ENCODE measurements at places on chromosomes 2 and 18.

- DNase-seq: no peak
Observed at GRCh38 chr2:119482481-119483394, 41.5 kb downstream of the SCTR start.

DNA sequence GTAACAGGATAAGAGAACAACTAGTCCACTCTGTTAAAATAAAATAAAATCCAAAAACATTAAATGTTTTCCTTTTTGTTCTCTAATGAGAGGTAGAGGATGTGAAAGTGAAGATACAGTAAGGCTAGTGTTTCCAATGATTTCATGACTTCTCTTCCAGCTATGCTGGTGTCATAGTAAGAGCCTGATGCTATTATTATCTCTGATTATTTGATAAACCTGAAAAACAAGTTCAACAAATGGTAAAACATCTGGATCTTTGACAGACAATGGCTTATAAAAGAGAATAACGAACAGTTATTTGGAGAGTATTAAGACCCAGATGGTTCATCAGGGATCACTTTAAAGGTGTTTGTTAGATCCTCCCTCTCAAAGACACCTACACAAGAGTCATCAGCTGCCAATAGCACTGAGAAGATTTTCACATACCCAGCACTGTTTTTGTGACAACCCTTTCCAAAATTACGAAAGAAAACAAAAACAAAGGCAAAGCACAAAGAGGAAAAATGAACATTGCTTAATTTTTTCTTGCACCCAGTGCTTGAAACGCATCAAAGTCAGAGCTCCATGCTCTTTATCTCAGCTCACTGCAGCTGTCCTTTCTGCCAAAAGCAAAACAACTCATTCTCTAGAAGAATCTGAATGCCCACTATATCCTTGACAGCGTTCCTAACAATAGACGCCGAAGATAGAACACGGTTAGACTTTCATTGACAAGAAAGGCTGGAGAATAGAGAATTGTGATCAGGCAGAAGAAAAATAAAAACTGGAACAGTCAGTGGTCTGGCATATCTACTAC, 168.6 kb downstream of the SLC8A1 start:
- no peak for DNase-seq

- DNase-seq: no peak
Observed at GRCh38 chr2:33022395-33022985, 75.7 kb downstream of the LTBP1 start.

- no peak for DNase-seq
Observed at GRCh38 chr2:201579536-201579935, 63.8 kb downstream of the TMEM237 start.

DNA sequence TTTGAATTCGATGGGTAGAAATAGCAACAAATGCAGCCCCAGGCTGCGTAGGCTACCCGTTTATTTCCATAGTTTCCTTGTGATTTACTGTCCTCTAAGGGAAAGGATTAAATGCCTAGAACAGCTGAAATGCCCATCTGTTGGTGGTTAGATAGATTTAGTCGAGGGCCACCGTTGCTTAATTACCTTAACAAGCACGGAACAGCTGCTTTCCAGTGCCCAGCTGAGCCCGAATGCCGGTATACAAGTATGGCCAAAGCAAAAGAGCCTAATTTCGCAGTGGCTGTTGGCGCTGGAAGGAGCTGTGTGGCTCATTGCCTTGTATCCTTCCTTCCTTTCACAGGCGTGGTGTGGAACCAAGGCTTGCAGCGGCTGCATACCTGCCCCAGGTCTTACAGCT, 109.1 kb downstream of the CABLES1 start:
- DNase-seq: no peak

GRCh38 chr2:200054681-200055468, 99.5 kb downstream of the MAIP1 start:
- DNase-seq: peak; percentile 54

GRCh38 chr2:157291018-157291417, 33.5 kb downstream of the GALNT5 start:
- DNase-seq: no peak

- no peak for DNase-seq
Observed at GRCh38 chr2:121094845-121095244, 190.2 kb downstream of the TFCP2L1 start.

DNA sequence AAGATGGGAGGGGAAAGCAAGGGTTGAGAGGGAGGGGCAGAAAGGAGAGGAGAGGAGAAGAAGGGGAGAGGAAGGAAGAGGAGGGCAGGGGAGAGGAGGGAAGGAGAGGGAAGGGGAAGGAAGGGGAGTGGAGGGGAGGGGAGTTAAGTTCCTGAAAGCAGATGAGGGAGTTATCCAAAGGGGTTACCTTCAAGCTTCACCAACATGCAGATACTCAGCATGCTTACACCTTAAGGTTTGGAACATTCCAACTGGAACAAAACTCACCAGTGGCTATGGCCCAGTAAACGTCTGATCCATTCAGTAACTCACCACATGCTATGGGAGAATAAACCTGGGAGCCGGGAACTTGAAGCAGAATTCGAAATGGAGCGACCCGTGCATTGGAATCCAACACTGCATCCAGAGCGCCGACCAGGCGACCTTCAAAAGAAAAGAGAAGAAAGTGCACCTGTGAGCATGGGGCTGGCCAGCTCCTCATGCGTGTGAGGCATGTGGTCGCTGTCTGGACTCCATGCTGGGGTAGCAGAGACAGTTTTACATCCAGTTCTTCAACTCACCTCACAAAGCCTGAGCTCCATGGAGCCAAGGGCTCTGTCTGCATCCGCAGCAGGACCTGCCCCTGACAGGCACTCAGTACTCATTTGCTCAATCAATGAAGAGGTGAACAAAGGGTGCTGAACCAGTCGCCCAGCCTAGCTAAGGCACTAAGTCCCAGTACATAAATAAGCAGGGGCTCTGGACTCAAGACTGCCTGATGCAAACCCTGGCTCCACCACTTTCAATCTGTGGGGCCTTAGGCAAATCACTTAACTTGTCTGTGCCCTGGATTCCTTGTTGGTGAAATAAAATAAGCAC, 61.0 kb downstream of the TBC1D8 start:
- no peak for DNase-seq

GRCh38 chr18:59950215-59950944, 50.6 kb downstream of the PMAIP1 start:
- DNase-seq: no peak

DNA sequence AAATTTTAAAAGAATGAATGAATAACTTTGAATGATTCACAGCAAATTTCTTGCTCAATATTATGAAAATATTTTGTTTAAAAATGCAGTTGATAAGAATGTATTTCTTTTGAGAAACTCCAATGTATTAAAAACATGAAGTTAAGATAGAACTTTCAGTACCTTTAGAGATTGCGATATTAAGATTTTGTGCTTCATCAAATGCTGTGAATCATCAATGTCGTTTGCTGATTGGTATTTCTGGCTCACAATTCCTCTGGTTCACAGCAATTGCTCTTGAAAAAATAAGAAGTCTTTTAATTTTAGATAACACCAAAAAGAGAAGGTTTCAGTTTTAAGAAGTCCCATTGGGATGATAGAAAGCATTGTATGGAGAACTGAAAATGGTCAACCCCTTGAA, 228.7 kb downstream of the IKZF2 start:
- no peak for DNase-seq

GRCh38 chr2:226669249-226669648, 130.4 kb downstream of the IRS1 start:
- DNase-seq: no peak

GRCh38 chr2:117785740-117786139, 28.8 kb upstream of the DDX18 start:
- peak; percentile 41 for DNase-seq

- DNase-seq: no peak
Observed at GRCh38 chr18:80009661-80010550, 21.5 kb upstream of the TXNL4A start.

DNA sequence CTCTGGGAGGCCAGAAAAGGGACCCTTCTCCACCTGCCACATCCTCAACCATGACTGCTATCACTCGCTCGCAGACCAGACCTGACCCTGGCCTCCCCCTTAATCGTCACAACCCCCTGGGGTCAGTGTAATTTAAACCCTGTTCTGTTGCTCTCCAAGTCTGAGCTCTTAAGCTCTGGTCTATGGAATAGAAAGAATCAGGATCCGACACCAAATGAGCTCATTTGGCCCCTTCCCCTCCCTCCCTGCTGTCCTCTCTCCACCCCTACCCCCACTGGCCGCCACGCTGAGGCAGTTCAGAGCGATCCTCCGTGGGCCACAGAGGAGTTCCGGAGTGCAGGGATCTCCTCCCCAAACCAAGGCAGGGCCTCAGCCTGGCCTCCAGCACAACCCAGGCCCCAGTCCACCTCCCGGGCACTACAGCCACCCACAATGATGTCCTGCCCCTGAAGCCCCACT, 5.3 kb downstream of the DNMT3A start:
- no peak for DNase-seq

GRCh38 chr2:169822036-169822435, 2.7 kb downstream of the METTL5 start:
- no peak for DNase-seq

DNA sequence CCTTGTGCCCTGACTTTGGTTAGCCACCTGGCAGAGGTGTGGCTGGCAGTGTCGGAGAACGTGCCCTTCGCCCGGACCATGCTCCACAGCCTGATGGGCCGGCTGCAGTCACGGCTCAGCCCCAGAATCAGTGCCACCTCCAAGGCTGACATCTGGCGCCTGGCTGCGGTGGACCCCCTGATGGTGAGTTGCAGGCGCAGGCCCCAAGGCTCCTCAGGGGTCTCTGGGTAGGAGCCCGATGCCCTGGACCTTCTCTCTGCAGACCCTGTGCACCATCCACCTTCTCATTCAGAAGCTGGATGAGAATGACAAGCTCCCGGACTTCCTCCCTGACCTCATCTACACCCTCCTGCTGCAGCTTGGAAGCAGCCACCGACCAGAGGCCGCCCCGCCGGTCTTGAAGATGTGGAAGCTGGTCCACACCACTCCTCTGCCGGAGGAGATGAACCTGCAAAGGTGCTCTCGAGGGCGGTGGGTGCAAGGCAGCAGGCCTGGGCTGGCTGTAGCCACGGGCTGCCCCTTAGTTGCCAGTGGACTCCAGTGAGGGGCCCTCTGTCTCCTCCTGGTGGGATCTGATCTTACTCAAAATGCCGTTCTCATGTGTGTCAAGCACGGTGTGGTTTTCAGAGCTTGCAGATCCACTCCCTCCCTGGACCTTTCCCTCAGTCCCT, 32.1 kb downstream of the HJURP start:
- no peak for DNase-seq

- peak; percentile 9 for DNase-seq
Observed at GRCh38 chr2:143355870-143356269, 226.7 kb downstream of the ARHGAP15 start.

GRCh38 chr2:24123922-24124580, 782 bp downstream of the FAM228B start:
- no peak for DNase-seq

DNA sequence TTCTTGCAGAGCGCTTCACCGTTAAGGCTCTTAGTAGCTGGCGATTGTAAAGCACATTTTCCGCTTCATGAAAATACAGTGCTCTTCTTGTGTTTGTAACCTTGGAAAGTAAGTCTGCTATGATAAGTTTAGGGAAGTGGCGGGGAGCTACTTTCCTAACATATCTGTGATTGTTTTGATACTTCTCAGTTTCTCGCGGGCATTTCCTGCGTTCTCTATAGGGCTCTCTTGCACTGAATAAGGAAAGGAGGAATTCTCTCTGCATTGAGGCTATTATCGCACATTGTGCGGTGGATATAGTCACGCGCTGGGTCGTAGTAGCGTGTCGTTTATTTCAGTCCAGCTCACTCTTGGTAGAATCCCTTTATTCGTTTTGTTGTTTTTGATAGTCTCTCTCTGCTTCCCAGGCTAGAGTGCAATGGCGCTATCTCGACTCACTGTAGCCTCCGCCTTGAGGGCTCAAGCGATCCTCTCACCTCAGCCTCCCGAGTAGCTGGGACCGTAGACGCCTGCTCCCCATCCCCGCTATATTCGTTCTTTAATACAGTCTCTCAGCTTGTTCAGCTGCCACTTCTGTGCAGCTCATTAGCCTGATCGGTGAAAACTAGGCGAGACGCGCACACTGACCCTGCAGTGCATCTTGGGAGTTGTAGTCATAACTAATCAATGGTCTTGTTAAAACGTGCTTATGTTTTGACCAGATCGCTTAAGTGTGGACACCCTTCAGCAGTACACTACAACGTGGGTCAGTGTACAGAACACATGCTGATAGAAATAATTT, 1.0 kb upstream of the PPP4R3B start:
- DNase-seq: peak; percentile 41

- no peak for DNase-seq
Observed at GRCh38 chr2:146370826-146371225, 1474.0 kb upstream of the ACVR2A start.

DNA sequence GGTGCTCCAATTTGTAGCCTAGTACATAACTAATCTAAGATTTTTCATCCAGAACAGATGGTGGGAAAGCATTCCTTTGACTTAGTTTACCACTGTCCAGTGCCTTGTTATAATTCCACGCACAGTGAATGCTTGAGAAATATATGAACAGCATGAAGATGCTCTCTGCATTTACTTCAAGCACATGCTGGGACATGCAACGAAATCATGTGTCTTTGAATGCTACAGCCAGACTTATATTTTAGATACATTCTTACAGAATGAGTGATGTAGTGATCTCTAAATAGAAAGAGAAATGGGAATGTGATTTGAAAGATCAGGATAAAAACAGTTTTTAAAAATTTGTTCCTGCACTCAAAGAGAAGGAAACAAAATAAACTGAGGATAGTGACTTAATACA, 398.3 kb downstream of the FBXO15 start:
- DNase-seq: no peak

DNA sequence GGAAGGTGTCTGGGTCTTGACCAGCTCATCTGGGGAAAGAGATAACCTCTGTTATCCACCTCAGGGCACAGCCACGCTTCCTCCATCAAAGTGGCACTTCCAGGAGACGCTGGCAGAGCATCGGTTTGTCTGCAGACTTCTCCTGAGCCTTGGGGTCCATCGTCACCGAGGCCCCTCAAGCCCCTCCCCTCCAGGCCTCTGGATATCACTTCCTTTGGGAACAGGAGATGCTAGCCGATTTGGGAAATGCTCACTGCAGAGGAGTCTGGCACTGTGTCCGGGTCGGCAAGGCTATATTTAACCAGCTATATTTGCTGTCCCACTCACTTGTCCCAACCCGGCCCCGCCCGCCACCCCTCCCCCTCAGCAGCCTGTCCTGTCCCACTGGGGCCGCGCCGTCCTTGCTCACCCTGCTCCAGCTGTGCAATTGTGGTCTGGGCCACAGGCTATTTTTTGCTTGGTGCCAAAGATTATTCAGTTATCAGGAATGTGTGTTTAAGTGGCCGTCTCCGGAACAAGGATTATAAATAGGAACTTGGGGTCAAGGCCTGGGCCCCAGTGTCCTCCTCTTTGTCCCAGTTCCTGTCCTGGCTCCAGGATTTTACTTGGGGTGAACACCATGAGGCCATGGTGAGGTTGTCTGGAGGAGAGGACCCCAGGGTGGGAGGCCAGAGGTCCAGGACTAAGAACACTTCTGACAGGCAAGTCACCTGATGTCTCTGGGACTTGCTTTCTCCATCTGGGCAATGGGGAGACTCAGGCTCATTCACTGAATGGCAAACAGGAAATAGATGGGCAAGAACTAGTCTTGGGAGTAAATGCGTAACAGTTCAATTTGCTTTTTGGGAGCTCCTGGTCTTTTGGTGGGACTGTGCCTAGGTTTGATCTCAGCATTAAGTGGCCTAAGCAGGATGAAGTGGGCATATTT, 263.6 kb downstream of the DYSF start:
- DNase-seq: no peak

- no peak for DNase-seq
Observed at GRCh38 chr2:192184349-192184748, 10.4 kb downstream of the TMEFF2 start.

All from BE2C (cell line).